ENCODE measurements at places on chromosomes 12 and 14.

DNA sequence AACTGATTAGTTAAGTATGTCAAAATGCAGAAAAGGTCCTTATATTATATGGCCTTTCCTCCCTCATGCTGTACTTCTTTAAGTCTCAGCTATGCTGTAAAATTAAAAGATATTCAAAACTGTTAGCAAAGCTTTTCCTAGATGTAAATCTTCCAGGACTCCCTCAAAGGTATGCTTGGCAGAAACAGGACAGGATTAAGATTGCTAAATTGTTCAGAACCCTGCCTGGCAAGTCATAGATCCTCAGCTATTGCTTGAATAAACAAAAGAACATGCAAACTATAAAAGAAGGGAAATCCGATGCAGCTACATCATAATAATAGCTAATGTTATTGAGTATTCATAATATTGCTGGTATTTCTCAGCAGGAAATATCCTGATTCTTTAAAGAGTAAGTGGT, 322.6 kb downstream of the CCDC91 start:
- DNase-seq = no peak

DNA sequence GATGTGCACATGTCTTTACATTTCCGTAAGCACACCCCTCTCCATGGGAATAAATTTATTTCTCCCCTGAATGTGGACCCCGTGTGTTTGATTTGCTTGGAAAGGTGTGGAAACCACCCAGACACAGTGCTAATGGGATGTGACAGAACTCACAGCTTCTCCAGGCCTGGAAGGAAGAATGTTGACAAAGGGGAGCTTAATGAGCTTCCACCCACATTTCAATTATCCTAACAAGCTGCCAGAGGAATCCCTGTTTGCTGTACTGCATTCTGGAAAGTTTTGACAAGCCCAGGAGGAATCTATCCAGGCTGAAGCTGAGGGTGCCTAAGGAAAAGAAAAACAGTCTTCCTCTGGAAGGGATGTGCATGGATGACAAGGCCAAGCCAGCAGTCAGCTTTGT, 51.2 kb upstream of the CCDC60 start:
- no peak for DNase-seq

- DNase-seq = no peak
These were observed 71.1 kb downstream of the C2CD5 start for GRCh38 chr12:22473212-22473611.

GRCh38 chr12:66127650-66128049, 2.9 kb downstream of the LLPH start:
- no peak for DNase-seq
